ENCODE measurements at places on chromosomes 11 and 22.

GRCh38 chr11:1639102-1639620 is 9.6 kb downstream of the KRTAP5-5 start:
- H3K27me3 ChIP-seq = peaks cover 38% of the 10 kb centered on the region
- H3K4me3 ChIP-seq = no peak overlapping the region
- H3K27ac ChIP-seq = no peak overlapping the region
- H3K4me1 ChIP-seq = peaks cover 4% of the 10 kb centered on the region
- no peak for DNase-seq

- DNase-seq = no peak
- H3K27ac ChIP-seq = no peak overlapping the region
- H3K4me3 ChIP-seq = no peak overlapping the region
- H3K27me3 ChIP-seq = no peaks in the 10 kb centered on the region
These were observed 295.9 kb upstream of the ANO5 start for GRCh38 chr11:21896746-21897602.

GRCh38 chr11:72758690-72759389 is 6.6 kb upstream of the ARAP1 start:
- peak overlapping the region; percentile 19 for H3K27ac ChIP-seq
- no peaks in the 10 kb centered on the region for H3K27me3 ChIP-seq
- H3K4me1 ChIP-seq = peaks cover 16% of the 10 kb centered on the region
- H3K36me3 ChIP-seq = peaks cover 8% of the 10 kb centered on the region
- DNase-seq = no peak
- H3K4me3 ChIP-seq = no peak overlapping the region

DNA sequence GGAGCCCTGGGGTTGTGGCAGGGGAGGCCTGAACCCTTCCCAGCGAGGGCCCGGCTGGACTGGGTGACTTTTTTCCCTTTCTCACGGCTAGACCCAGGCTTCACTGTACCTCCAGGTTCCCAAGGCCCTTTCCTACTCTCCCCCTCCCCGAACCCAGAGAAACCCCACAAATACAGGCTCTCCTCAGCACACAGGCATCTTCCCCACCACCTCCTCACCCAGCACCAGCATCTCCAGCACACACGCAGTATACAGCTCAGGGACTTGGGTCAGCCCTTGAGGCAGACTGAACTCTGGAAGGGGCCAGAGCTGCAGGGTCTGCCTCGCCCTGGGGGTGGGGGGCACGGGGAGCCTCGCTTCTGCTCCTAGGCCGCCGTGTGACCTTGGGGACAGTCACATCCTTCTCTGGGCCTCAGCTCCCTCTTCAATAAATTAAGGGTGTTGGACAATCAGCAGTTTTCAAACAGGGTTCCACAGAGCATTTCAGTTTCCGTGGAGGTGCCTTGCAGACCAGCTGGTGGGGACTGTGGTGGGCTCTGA is 4.5 kb downstream of the TMPRSS13 start:
- no peak overlapping the region for H3K27ac ChIP-seq
- no peaks in the 10 kb centered on the region for H3K36me3 ChIP-seq
- H3K4me3 ChIP-seq = no peak overlapping the region
- peaks cover 14% of the 10 kb centered on the region for H3K4me1 ChIP-seq
- no peaks in the 10 kb centered on the region for H3K27me3 ChIP-seq

GRCh38 chr11:120403966-120404365 is 67.8 kb downstream of the ARHGEF12 start:
- no peak overlapping the region for H3K27ac ChIP-seq
- no peaks in the 10 kb centered on the region for H3K27me3 ChIP-seq
- no peak overlapping the region for H3K4me3 ChIP-seq
- no peak for DNase-seq
- H3K4me1 ChIP-seq = no peaks in the 10 kb centered on the region

DNA sequence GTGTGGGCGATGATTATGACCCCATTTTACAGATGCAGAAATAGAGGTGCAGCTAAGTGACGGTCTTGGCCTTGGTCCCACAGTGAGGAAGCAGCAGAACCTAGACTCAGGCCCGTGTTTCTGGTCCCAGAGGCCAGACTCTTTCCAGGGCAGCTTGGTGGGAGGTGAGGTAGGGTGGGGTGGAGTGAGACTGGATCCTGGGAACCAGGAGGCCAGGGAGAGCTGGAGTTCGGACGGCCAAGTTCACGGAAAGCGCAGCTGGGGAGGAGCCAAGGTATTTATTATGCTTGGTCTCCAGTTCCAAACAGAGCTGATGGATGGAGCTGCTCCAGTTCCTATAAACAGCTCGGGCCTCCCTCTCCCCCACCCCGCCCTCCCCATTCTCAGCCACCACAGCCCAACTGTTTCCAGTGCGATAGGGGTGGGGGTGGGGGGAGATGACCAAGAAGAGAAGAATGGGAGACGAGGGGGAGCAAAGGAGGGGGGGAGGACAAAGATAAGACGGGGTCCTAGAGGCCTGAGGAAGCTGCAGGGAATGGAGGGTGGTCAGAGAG is 16.2 kb downstream of the LRRC32 start:
- H3K4me3 ChIP-seq = no peak overlapping the region
- H3K27me3 ChIP-seq = peaks cover 15% of the 10 kb centered on the region
- no peak for DNase-seq
- H3K36me3 ChIP-seq = no peaks in the 10 kb centered on the region
- H3K4me1 ChIP-seq = peaks cover 2% of the 10 kb centered on the region
- no peak overlapping the region for H3K27ac ChIP-seq
